Astrocyte of the spinal cord (primary cell): ENCODE measurements at places on chromosomes 7 and 10.
A peak's percentile ranks its signal among the peaks of the same experiment; 100 is the strongest.

- DNase-seq = no peak
These were observed 8.5 kb upstream of the JAKMIP3 start for GRCh38 chr10:132057191-132057681.

DNA sequence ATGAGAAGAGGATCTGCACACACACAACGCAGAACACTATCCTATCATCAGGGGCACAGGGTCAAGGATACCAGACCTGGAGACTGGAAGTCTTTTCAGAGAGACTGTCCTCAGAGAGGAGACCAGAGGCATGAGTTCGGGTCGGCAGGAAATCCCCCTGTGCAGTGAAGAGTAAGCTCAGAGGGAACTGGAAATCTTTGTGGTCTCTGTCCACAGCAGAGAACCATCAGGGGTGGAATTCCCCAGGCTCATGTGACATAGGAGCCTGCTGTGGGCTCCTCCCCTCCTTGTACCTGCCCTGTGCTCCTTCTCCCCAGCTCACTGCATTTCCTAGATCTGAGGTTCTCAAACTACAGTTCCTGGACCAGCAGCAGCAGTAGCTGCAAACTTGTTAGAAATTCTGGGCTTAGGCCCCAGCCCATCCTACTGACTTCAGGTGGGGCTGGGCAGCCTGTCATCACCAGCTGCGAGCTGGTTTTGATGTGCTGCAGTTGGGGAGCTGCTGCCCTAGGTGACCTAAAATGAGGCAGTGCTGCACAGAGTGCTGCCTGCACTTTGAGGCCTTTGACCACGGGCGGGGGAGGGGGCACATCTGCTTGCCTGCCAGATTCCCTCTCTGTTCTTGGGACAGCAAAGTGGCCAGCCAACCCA lies 2.4 kb downstream of the ZMIZ2 start:
- no peak for DNase-seq

GRCh38 chr7:146731185-146731584 lies 614.6 kb downstream of the CNTNAP2 start:
- DNase-seq = no peak

DNA sequence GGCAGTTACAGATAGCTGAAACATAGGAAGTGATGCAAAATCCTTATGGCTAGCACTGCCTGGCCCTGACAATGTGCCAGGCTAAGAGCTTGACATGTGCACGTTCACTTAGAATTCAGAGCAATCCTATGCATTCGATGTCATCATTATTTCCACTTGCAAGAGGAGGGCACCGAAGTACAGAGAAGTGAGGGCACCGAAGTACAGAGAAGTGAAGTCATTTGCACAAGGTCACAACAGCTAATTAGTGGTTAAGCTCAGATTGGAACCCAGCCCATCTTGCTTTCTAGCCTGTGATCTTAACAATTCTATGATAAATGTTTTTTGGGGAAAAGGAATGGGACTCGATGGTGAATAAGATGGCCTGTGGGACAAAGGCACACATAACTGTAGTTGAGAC lies 73.4 kb downstream of the ARHGAP22 start:
- peak; percentile 44 for DNase-seq

GRCh38 chr7:152485826-152486225 lies 50.0 kb upstream of the KMT2C start:
- no peak for DNase-seq

GRCh38 chr7:114865564-114865963 lies 56.3 kb upstream of the MDFIC start:
- peak; percentile 72 for DNase-seq

GRCh38 chr10:123390874-123391273 lies 236.7 kb downstream of the BUB3 start:
- DNase-seq = no peak
